SK-N-SH (cell line): ENCODE measurements at places on chromosomes 13 and 19. TPM values are rescaled to one million over a fixed set of nuclear protein-coding genes. Genes with fewer than 3 reads are reported as not detected.

DNA sequence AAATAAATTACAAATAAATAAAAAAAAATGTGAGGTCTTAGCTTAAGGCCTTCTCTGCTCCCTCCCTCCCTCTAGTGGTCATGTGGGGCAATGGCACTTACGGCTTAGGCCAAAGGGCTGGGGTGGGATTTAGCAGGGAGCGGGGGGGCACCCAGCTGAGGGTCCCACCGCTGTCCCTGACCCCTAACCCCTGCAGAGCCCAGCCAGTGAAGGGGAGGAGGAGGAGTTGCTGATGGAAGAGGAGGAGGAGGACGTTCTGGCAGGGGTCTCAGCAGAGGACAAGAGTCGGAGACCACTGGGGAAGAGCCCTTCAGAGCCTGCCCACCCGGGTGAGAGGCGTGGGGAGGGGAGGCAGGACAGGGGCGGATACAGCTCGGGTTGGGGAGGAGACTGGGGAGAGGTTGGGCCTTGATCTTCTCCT lies 9.3 kb downstream of the MPND start:
- peaks cover 4% of the 10 kb centered on the region; the same call in 1 of the 2 replicates for H3K36me3 ChIP-seq
- H3K27me3 ChIP-seq, result no peaks in the 10 kb centered on the region
- H3K4me1 ChIP-seq, result no peaks in the 10 kb centered on the region
- H3K4me3 ChIP-seq, result peak overlapping the region; percentile 41; the same call in 1 of the 2 replicates

GRCh38 chr19:39671739-39672363 lies 16.1 kb downstream of the LGALS16 start:
- no peaks in the 10 kb centered on the region for H3K4me1 ChIP-seq
- H3K27ac ChIP-seq, result no peak overlapping the region
- no peak overlapping the region for H3K4me3 ChIP-seq
- peak; percentile 34 for DNase-seq

The MUC16 gene
- polyA plus RNA-seq, result not detected in 2 replicates

DNA sequence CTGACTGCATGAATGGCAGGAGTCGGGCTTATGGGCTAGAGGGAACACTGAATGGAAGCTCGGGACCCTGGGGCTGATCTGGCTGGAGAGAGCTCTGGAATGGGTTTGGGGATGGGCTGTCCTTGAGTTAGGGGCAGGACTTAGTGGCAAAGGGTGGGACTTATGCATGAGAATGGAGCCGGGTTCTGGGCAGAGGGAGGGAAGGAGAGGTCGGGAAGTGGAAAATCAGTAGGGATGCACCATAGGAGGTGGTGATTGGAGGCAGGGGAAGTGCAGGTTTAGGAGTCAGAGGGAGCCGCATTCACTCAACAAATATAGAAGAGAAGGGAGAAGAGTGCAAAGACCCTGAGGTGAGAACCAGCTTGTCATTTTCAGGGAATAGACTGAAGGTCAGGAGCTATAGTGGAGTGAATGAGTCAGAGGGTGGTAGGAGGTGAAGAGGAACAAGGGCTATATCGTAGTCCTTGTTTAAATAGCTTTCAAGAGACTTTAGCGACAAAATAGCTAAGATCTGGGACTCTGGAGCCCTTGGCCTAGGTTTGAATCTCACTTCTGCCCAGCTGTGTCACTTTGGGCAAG lies 748 bp downstream of the RAB4B start:
- peak overlapping the region; percentile 61 for H3K4me3 ChIP-seq
- no peaks in the 10 kb centered on the region for H3K27me3 ChIP-seq
- H3K4me1 ChIP-seq, result peaks cover 6% of the 10 kb centered on the region; the same call in 1 of the 2 replicates
- H3K27ac ChIP-seq, result peak overlapping the region; percentile 85
- DNase-seq, result no peak
- H3K36me3 ChIP-seq, result no peaks in the 10 kb centered on the region

- no peak for DNase-seq
- no peaks in the 10 kb centered on the region for H3K27me3 ChIP-seq
- peaks cover 6% of the 10 kb centered on the region for H3K4me1 ChIP-seq
- H3K27ac ChIP-seq, result no peak overlapping the region
- no peak overlapping the region for H3K4me3 ChIP-seq
- no peaks in the 10 kb centered on the region for H3K36me3 ChIP-seq
Observed at GRCh38 chr13:66349966-66350365, 880.2 kb downstream of the PCDH9 start.

DNA sequence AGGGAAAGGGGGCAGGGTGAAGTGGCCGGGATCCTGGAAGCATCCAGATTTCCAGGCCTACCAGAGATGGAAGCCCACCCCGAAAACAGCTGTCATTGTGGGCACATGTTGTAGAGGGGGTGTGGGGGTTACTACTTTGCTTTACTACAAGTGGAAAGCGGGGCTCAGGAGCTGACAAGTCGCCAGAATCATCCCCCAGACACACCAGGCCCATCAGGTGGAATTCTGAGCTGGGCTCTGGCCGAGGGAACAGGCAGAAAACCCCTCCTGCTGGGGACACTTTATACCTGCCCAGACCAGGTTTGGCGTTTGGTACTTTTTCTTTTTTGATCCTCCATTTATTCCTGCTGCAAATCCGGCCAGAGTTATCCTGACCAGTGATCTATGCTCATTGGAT lies 3.8 kb downstream of the CDX2 start:
- no peak overlapping the region for H3K4me3 ChIP-seq
- peak; percentile 10 for DNase-seq
- H3K27me3 ChIP-seq, result peaks cover 86% of the 10 kb centered on the region
- no peaks in the 10 kb centered on the region for H3K4me1 ChIP-seq

The FXYD1 gene
- polyA plus RNA-seq, result 0.12 TPM in 1 of 2 replicates, not detected in the other

GRCh38 chr13:19888799-19889198 lies 25.4 kb upstream of the ZMYM5 start:
- DNase-seq, result peak; percentile 11
- no peak overlapping the region for H3K27ac ChIP-seq
- H3K4me3 ChIP-seq, result no peak overlapping the region
- no peaks in the 10 kb centered on the region for H3K4me1 ChIP-seq

The TEX101 gene
- 0.07 and 0.32 TPM in 2 replicates for polyA plus RNA-seq

- H3K36me3 ChIP-seq, result no peaks in the 10 kb centered on the region
- H3K27me3 ChIP-seq, result no peaks in the 10 kb centered on the region
- H3K4me3 ChIP-seq, result no peak overlapping the region
- no peak for DNase-seq
Observed at GRCh38 chr13:106424805-106425204, 110.7 kb downstream of the EFNB2 start.

DNA sequence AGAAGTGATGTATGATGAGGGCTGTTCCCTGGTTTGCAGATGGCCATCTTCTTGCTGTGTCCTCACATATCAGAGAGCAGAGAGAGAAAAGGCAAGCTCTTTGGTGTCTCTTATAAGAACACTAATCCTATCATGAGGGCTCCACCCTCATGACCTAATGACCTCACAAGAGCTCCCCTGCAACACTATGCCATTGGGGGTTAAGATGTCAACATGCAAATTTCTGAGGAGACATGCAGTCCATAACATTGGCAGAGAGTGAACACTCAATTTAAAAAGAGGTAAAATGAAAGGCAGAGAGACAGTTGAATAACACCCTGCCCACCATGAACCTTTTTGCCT lies 10.9 kb downstream of the FAM187B start:
- no peak overlapping the region for H3K27ac ChIP-seq
- no peaks in the 10 kb centered on the region for H3K27me3 ChIP-seq
- H3K4me3 ChIP-seq, result no peak overlapping the region
- H3K4me1 ChIP-seq, result peaks cover 9% of the 10 kb centered on the region; the same call in 1 of the 2 replicates

- H3K27ac ChIP-seq, result no peak overlapping the region
- DNase-seq, result no peak
- no peaks in the 10 kb centered on the region for H3K36me3 ChIP-seq
Observed at GRCh38 chr19:39106194-39106593, 19.4 kb upstream of the PAK4 start.

- DNase-seq, result no peak
- no peaks in the 10 kb centered on the region for H3K27me3 ChIP-seq
- H3K36me3 ChIP-seq, result no peaks in the 10 kb centered on the region
- H3K27ac ChIP-seq, result no peak overlapping the region
- H3K4me1 ChIP-seq, result peaks cover 31% of the 10 kb centered on the region
- no peak overlapping the region for H3K4me3 ChIP-seq
Observed at GRCh38 chr13:30111810-30112209, 195.5 kb downstream of the KATNAL1 start.

DNA sequence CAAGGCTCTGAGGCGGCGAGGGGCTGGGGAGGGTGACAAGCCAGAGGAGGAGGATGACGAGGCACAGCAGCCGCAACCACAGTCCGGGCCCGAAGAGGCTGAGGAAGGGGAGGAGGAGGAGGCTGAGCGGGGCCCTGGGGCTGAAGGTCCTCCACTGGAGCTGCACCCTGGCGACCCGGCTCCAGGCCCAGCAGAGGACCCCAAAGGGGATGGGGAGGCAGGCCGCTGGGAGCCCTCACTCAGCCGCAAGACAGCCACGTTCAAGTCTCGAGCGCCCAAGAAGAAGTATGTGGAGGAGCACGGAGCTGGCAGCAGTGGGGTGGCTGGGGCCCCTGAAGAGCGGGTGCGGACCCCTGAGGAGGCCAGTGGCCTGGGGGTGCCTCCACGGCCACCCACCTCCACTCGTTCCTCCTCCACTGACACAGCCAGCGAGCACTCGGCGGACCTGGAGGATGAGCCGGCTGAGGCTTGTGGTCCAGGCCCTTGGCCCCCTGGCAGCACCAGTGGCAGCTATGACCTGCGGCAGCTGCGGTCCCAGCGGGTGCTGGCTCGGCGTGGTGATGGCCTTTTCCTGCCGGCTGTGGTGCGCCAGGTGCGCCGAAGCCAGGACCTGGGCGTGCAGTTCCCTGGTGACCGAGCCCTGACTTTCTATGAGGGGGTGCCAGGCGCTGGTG lies 2.9 kb downstream of the CIC start:
- H3K27me3 ChIP-seq, result no peaks in the 10 kb centered on the region
- H3K4me3 ChIP-seq, result no peak overlapping the region
- peak overlapping the region; percentile 92; the same call in 1 of the 2 replicates for H3K27ac ChIP-seq
- DNase-seq, result no peak
- peaks cover 13% of the 10 kb centered on the region for H3K36me3 ChIP-seq

The CYP2A6 gene
- polyA plus RNA-seq, result not detected in 2 replicates

- H3K27me3 ChIP-seq, result no peaks in the 10 kb centered on the region
- H3K36me3 ChIP-seq, result no peaks in the 10 kb centered on the region
- DNase-seq, result no peak
- no peak overlapping the region for H3K4me3 ChIP-seq
- no peaks in the 10 kb centered on the region for H3K4me1 ChIP-seq
Observed at GRCh38 chr13:61383111-61383510, 32.5 kb downstream of the PCDH20 start.

- H3K4me3 ChIP-seq, result no peak overlapping the region
- H3K27me3 ChIP-seq, result no peaks in the 10 kb centered on the region; the same call in 1 of the 2 replicates
- DNase-seq, result peak; percentile 14
- H3K36me3 ChIP-seq, result no peaks in the 10 kb centered on the region
- H3K4me1 ChIP-seq, result no peaks in the 10 kb centered on the region; the same call in 1 of the 2 replicates
- no peak overlapping the region for H3K27ac ChIP-seq
Observed at GRCh38 chr13:28392428-28392827, 102.5 kb downstream of the FLT1 start.

The ZNF112 gene
- 2.5 and 5.3 TPM in 2 replicates for polyA plus RNA-seq

- no peak for DNase-seq
- H3K27me3 ChIP-seq, result no peaks in the 10 kb centered on the region
- H3K4me3 ChIP-seq, result no peak overlapping the region
Observed at GRCh38 chr13:101449790-101450748, 2.4 kb upstream of the ITGBL1 start.

The SLC25A41 gene
- polyA plus RNA-seq, result 0.06 and 0.12 TPM in 2 replicates

GRCh38 chr13:42146359-42146758 lies 97.9 kb downstream of the DGKH start:
- no peaks in the 10 kb centered on the region for H3K4me1 ChIP-seq
- DNase-seq, result no peak
- H3K27ac ChIP-seq, result no peak overlapping the region
- no peaks in the 10 kb centered on the region for H3K27me3 ChIP-seq

The PROZ gene
- not detected in 2 replicates for polyA plus RNA-seq

- no peak for DNase-seq
- no peaks in the 10 kb centered on the region; the same call in 1 of the 2 replicates for H3K4me1 ChIP-seq
- H3K27me3 ChIP-seq, result no peaks in the 10 kb centered on the region
- no peak overlapping the region for H3K4me3 ChIP-seq
Observed at GRCh38 chr13:100290165-100290801, 201.4 kb downstream of the PCCA start.

DNA sequence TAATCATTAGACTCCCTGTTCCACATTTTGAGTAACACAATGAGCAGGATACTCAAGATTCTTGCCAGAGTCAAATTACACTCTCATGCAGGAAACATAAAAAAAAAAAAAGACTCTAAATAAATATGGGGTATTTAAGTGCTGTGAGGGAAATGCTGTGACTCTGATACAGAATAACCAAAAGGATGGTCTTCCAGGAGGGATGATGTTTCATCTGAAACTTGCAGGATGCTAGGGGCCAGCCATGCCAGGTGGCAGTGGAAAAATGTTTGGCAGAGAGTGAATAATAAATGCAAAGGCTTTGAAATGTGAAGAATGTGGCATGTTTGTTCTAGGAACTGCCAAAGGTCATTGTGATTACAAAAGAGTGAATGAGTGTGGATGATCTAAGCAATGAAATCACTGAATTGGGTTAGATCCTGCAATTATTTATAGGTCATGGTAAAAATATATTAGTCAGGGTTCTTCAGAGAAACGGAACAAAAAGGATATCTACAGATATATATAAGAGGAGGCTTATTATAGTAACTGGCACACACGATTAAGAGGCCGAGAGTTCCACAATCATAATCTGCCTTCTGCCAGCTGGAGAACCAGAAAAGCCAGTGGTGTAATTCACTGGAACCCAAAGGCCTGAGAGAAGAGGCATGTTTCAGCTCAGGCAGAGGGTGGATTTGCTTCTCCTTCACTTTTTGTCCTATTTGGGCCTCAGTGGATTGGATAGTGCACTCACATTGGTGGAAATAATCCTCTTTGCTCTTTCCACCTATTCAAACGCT lies 1832.8 kb upstream of the MIR17HG start:
- DNase-seq, result no peak
- H3K4me1 ChIP-seq, result no peaks in the 10 kb centered on the region; the same call in 1 of the 2 replicates
- H3K36me3 ChIP-seq, result no peaks in the 10 kb centered on the region
- H3K4me3 ChIP-seq, result no peak overlapping the region

- no peak overlapping the region for H3K27ac ChIP-seq
- H3K4me3 ChIP-seq, result no peak overlapping the region
- DNase-seq, result no peak
- no peaks in the 10 kb centered on the region for H3K4me1 ChIP-seq
- H3K27me3 ChIP-seq, result no peaks in the 10 kb centered on the region
- H3K36me3 ChIP-seq, result no peaks in the 10 kb centered on the region
Observed at GRCh38 chr13:69292789-69293425, 814.7 kb upstream of the ATXN8OS start.

The PLIN5 gene
- polyA plus RNA-seq, result 0.59 and 0.68 TPM in 2 replicates

GRCh38 chr13:40123962-40124632 lies 468.6 kb downstream of the COG6 start:
- no peaks in the 10 kb centered on the region for H3K4me1 ChIP-seq
- no peaks in the 10 kb centered on the region for H3K36me3 ChIP-seq
- no peak overlapping the region for H3K4me3 ChIP-seq
- DNase-seq, result no peak
- H3K27me3 ChIP-seq, result no peaks in the 10 kb centered on the region

- no peak for DNase-seq
- H3K27ac ChIP-seq, result no peak overlapping the region
- H3K4me3 ChIP-seq, result no peak overlapping the region
- H3K27me3 ChIP-seq, result peaks cover 87% of the 10 kb centered on the region
- no peaks in the 10 kb centered on the region for H3K36me3 ChIP-seq
- no peaks in the 10 kb centered on the region for H3K4me1 ChIP-seq
Observed at GRCh38 chr13:28492569-28493367, 2.2 kb downstream of the FLT1 start.
